Dorsolateral prefrontal cortex (tissue), 122 donors: ENCODE measurements at places on chromosomes 7 and 10.

GRCh38 chr10:56653289-56653688 lies 292.2 kb upstream of the ZWINT start:
- no peak for DNase-seq

GRCh38 chr7:135981958-135982646 lies 4.9 kb upstream of the MTPN start:
- DNase-seq, result no peak

DNA sequence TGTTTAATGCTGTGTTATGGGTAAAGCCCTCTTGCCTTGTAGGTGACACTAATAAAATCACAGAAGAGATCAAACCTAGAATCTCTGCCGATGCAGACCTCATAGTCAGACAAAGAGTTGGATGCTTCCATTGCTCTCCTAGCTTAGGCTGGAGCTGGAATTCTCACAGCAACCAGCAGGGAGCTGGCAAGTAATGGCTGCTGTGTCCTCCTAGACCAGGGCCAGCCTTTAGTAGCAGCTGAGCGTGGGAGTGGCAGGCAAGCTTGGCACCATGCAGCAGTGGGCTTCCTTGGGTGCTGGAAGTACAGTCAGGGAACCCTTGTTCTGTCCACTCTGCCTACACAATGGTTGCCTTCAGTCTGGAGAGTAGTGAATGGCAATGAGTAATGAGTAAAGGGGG lies 598.3 kb upstream of the GALNT17 start:
- no peak for DNase-seq

DNA sequence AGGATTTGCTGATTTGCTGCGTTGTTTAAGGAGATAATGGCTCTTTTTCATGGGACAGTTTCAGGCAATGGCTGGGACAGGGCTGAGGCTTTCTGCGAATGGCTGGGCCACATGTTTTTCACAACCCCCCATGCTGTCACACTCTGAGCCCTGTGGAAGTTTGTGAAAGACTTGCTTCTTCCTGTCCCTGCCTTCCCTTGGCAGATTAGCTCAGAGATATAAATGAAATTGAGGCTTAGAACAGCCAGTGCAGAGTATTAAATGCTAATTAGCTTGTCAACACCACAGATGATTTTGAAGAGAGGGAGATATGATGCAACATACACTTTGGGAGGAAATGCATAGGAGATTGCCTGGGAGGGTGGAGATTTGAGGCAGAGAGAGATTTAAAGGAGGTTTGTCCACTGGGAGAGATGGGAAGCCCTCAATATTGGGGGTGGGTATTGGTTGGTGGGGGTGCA lies 232.0 kb downstream of the SH2D4B start:
- no peak for DNase-seq

GRCh38 chr7:133433165-133433812 lies 180.4 kb downstream of the EXOC4 start:
- no peak for DNase-seq

DNA sequence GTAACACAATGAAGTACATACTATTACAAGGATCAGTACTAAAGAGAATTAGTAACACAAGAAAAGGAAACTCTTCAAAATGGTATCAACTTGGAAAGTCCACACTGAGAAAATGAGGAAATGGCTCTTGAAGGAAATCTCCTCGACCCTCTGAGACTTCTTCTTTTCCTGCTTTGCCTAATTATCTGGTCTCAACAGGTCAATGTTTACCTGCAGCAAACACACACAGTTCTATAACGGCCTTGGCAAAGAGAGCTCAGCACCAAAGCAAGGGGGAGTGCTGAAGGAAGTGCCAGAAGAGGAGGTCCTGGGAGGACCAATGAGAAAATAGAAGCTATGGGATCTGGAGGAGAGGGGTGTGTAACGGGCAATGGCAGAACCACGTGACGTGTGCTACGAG lies 21.9 kb downstream of the CHCHD3 start:
- DNase-seq, result no peak

GRCh38 chr10:49187950-49188761 lies at the start of gene TMEM273:
Gene TMEM273 (minus strand): TSS chr10:49188391. CDS start chr10:49188336, 55 bp downstream.
- peak; percentile 85 for DNase-seq

DNA sequence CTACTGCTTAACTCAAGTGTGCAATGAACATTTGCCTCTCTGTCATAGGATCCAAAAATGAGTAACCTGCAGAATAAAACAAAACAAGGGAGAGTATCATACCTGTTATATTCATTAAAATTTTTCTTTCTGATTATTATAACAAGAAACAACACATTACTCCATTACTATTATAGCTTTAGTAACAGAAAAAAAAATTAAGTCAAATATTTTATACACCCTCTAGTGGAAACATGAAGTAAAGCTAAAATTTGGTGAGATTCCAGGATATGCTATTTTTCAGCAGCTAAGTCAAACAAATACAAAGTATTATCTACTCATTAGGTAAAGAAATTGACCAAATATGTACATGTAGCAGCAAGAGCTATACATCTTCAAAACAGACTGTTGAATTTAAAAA lies 56.3 kb downstream of the PDZD8 start:
- DNase-seq, result no peak

DNA sequence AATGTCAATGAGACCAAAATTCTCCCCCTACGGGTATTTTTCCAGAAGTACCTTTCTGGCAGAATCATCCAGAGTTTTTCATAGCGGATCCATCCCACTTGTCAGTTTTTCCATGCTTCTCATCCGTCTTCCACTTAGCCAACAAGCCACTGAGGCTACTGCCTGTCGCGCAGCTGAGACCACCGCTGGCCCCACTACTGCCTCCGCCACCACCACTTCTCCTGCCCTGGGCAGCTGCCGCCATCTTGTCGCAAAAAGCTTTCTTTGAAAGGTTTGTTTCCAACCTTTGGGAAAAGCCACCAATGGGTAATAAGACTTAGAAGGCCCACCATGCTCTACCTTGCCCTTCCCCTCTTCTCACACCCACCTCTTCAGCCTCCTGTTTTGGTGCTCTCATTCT lies 42.1 kb downstream of the ERLIN1 start:
- no peak for DNase-seq

DNA sequence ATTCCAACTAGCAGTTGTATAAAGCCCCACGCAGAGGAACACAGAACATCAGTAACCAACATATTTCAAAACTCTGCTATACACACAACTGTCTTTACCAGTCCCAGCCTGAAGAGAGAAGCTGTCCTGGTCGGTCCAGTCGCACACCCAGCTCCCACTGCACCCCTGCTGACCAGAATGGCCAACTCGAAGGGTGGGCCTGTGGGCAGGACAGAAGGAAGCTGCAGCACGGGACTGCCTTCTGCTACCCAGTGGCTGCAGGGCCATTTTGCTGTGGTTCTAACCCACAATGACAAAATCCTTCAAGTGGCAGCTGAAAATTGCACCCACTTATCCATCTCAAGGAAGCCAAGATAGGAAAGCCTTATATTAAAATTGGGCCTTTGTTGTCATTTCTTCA lies 48.2 kb downstream of the GSDME start:
- no peak for DNase-seq

GRCh38 chr10:78398382-78398781 lies 364.7 kb downstream of the RPS24 start:
- no peak for DNase-seq

DNA sequence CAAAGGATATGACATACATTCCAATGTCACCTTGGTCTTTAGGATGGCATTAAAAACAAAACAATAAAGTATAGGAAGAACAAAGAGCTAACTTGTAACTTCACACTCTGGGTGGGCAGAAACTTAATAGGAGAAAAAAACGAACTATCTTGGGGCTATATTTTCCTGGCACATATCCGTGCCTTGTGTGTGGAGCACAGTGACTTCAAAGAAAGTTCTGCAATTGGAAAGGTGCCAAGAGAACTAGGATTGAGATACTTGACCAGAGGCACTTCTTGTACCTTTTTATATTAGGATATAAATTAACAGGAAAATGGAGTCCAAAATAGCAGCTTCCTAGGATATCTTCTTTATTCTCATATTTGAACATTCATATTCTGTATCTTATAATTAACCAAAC lies 148.4 kb downstream of the SEMA3D start:
- no peak for DNase-seq

DNA sequence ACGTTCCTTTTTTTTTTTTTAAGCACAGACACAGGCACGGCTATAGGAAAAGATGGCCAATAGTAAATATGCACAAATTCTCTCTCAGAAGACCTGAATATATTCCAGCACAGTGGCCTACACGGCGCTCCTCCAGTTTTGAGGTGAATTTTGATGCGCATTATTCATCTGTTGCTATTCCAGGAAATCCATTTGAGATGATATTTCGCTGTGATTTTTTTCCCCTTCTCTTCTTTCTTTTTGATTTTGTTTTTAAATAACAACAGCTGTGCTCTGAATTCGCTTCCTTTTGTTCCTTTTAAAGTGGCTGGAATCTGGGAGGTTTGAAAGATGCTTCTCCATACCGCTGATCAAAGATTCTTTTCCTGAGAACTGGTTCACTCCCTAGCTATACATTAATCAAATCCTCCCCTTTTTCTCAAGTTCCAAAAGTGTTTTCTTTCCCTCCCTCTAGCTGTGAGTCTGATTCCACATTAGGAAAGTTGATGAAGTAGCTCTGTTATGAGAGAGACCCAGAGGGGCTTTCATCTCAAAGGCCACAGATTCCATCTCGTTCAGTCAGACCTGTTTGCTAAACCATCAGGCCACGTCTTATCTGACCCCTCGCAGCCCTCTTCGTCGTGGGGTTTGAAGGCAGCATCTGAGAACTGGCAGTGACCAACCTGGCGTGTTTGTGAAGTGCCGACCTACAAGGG lies 602.7 kb upstream of the NRP1 start:
- DNase-seq, result no peak

- no peak for DNase-seq
These were observed 1227.7 kb upstream of the CELF2 start for GRCh38 chr10:9789996-9790395.

DNA sequence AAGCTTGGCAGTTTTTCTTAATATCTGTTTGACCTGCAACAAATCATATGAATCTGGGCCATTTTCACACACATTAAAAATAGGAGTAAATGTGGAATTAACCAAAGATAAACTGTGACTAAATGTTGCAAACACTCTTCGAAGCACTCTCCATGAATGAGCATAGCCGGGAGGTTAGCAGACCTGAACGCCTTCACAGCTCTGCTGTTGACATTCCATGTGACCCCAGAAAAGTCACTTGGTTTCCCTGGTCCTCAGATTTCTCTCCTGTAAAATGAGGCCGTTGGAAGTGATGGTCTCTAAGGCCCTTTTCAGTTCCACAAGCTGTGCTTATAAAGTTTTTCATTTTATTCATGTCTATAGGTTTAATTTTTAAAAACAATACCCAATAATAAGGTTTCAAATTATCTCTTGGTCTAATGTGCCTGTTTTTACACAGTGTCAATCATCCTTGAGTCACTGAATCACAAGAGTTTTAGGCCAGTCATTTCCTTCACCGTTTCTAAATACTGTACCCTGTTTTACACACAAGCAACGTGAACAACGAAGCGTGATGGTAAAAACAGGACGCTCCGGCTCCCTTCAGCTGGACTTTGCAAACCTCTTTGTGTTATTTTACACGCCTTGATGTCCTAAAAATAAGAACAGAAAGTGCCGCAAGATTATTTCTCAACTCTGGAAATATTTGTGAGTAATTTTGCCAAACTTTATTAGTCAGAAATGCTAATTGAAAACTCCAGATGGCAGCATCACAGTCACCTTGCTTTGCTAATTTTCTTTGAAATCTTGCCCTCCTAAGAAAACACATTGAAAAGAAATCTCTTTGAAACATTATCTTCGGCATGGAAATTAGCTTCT lies 38.6 kb upstream of the MET start:
- DNase-seq, result no peak

GRCh38 chr7:36966636-36967035 lies 242.3 kb upstream of the AOAH start:
- no peak for DNase-seq
